Liver (tissue), 10 donors: ENCODE measurements at places on chromosomes 2 and 18.

DNA sequence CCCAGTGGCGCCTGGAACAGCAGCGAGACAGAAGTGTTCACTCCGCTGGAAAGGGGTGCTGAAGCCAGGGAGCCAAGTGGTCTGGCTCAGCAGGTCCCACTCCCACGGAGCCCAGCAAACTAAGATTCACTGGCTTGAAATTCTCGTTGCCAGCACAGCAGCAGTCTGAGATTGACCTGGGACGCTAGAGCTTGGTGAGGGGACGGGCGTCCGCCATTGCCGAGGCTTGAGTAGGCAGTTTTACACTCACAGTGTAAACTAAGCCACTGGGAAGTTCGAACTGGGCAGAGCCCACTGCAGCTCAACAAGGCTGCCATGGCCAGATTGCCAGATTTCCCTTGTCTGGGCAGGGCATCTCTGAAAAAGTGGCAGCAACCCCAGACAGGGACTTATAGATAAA, 94.8 kb downstream of the RTTN start:
- H3K4me3 ChIP-seq = no peak overlapping the region
- no peak overlapping the region for H3K27ac ChIP-seq
- no peak for DNase-seq
- no peaks in the 10 kb centered on the region for H3K27me3 ChIP-seq
- no peaks in the 10 kb centered on the region for H3K4me1 ChIP-seq
- H3K36me3 ChIP-seq = no peaks in the 10 kb centered on the region

GRCh38 chr2:196125596-196125995, 45.8 kb downstream of the STK17B start:
- H3K36me3 ChIP-seq = no peaks in the 10 kb centered on the region
- H3K4me3 ChIP-seq = no peak overlapping the region
- H3K27ac ChIP-seq = no peak overlapping the region
- no peaks in the 10 kb centered on the region for H3K4me1 ChIP-seq

DNA sequence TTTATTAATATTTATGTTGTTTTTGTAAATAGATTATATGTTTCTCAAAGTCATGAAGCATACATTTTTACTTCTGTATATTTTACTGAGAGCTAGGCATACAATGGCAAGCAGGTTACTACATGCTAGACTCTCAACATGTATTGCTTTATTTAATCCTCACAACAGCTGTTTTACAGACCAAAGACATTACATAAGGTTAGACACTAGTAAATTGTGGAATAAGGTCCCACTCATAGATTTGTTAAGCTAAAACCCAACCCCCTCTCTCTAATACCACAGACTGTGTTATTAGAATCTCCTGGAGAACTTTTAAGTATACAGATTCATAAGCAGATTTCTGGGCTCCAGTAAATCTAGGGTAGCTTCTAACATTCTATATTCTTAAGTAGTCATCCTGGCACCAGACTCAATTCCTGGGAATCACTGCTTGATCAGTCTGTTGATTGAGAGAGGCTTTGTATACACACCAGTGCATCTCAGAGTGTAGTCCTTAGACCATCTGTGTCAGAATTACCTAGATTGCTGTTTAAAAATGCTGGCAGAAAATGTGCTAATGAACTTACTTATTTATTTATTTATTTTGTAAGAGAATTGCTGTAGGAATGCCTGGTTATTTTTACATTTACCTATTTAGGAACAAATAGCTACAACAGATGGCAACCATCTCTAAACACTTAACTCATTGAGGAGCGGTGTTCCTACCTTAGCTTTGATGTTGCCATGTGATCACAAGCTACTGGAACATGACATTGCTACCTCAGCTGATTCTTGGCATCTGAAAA, 153.5 kb upstream of the CAVIN2 start:
- no peak for DNase-seq
- no peaks in the 10 kb centered on the region for H3K27me3 ChIP-seq
- H3K36me3 ChIP-seq = no peaks in the 10 kb centered on the region
- no peaks in the 10 kb centered on the region for H3K4me1 ChIP-seq
- no peak overlapping the region for H3K4me3 ChIP-seq
- no peak overlapping the region for H3K27ac ChIP-seq

GRCh38 chr2:132255714-132256113, 94.0 kb upstream of the ANKRD30BL start:
- H3K27me3 ChIP-seq = no peaks in the 10 kb centered on the region
- no peak overlapping the region for H3K27ac ChIP-seq
- no peaks in the 10 kb centered on the region for H3K36me3 ChIP-seq
- no peak for DNase-seq
- no peaks in the 10 kb centered on the region for H3K4me1 ChIP-seq
- H3K4me3 ChIP-seq = no peak overlapping the region

- H3K36me3 ChIP-seq = no peaks in the 10 kb centered on the region
- DNase-seq = no peak
- no peaks in the 10 kb centered on the region for H3K27me3 ChIP-seq
- no peak overlapping the region for H3K27ac ChIP-seq
- H3K4me3 ChIP-seq = no peak overlapping the region
These were observed 1047.2 kb upstream of the PIK3C3 start for GRCh38 chr18:40907842-40908241.
